ENCODE measurements at places on chromosomes 5 and 9.

DNA sequence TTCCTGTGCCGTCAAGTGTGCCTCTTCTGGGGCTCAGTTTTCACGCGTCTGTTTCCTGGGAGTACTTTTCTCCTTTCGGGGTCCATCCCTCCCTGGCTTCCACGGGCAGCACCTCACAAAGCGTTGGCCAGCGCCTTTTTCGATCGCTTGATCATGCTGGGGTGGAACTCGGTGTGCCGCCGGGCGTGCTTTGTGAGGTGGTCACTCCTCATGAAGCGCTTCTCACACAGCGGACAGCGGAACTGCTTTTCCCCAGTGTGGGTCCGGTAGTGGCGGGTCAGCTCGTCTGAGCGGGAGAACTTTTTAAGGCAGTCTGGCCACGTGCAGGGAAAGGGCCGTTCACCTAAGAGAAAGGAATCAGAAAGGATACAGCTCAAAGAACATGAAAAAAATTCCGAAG lies 26.8 kb downstream of the KLF9 start:
- DNase-seq = no peak

DNA sequence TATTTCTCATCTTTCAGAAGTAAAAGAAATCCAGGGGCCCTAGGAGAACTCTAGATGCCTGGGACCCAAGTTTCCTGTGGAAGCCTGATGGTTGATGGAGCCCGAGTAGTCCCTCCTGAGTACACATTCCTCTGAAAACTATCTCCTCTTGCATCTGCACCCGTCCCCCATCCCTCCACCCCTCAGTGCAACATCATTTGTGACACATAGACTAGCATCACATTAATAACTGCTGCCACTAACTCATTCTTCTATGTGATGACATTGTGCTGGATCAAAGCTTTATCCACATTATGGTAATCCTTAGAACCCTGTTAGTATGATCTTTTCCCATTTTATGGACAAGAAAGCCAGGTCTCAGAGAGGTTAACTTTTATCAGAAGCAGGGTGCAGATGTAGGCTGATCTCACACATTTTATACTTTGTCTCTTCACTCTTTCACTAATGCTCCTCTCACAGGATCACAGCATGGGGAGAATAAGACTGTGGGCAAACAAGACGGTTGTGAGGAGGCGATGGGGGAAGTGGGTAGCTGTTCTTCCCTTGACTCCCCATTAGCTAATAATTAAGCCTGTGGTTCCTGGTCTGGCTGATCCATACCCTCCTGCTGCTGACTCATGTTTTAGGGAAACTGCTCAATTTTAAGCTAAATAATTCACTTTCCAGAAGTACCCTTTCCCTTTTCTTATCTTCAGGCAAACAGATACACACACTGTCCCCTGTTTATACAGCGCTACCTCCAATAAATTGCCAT lies 3.9 kb upstream of the HK3 start:
- no peak for DNase-seq

GRCh38 chr9:129748249-129748648 lies 4.6 kb downstream of the PTGES start:
- DNase-seq = no peak

GRCh38 chr5:400282-401145 lies 42.5 kb upstream of the EXOC3 start:
- DNase-seq = no peak

DNA sequence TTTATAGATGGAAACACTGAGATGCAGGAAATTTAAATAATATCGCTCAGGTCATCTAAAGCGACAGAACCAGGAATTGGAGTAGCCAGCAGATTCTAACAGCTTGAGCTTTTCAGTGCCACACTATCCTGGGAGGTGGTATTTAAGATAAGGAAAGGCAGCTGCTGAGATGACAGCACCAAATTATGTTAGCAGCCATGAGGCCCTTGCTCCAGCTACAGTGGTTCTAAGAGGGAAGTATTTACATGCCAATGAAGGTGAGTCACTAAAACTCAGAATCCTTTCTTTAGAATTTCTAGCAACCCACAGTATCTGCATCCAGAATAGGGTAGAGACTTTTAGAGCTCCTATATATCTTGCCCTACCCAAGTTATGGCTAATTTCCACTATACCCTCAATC lies 127.0 kb upstream of the VLDLR start:
- no peak for DNase-seq

- DNase-seq = no peak
Measured at GRCh38 chr5:24747327-24747726, 102.5 kb upstream of the CDH10 start.
